ENCODE measurements at places on chromosomes 3 and 15.

GRCh38 chr15:75346796-75347221 lies at the start of gene NEIL1:
TSS of gene NEIL1 (plus strand) at chr15:75347039. CDS start at chr15:75348906, 1,867 bp downstream.
- DNase-seq: no peak

GRCh38 chr3:133995264-133995663 lies 34.5 kb downstream of the SLCO2A1 start:
- no peak for DNase-seq

DNA sequence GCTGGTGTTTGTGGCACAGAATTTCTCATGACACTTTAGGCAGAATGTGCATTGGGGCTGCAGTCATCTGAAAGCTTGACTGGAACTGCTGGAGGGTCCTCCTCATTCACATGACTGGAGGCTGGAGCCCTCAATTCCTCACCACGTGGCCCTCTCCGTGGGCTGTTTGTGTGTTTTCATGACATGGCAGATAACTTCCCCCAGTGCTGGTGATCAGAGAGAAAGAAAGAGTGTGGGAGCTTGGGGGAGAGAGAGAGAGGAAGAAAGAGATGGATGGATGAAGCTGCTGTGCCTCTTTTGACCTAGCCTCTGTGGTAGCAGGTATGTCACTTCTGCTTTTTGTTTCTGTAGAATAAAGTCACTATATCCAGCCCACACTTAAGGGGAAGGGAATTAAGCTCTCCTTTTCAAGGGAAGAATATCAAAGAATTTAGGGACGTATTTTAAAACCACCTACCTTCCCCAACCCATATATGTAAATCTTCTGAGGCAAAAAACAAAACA lies 169.6 kb upstream of the IL12A start:
- DNase-seq: no peak

DNA sequence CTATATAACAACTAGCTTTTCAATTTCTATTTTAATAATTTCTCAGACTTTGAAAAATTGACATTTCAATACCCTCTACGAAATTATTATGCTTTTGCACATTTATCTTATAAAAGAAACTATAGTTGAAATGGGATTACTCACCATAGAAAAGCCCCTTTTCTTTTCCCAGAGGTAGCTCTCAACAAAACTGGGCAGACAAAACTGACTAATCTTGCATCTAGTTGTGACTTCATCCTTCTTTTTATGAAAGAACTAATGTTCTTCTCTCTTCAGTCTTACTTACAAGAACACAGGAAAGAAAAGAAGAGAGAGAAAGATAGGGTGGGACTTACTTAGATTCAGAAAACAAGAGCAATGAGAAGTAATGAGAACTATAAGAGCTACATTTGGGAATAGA lies 61.0 kb downstream of the GPR160 start:
- no peak for DNase-seq

- no peak for DNase-seq
These were observed 32.2 kb downstream of the CFAP20DC start for GRCh38 chr3:59017617-59017984.
